Thyroid gland (tissue), 4 donors: ENCODE measurements at places on chromosomes 3 and 15. TPM values are rescaled to one million over a fixed set of nuclear protein-coding genes. Genes with fewer than 3 reads are reported as not detected.

DNA sequence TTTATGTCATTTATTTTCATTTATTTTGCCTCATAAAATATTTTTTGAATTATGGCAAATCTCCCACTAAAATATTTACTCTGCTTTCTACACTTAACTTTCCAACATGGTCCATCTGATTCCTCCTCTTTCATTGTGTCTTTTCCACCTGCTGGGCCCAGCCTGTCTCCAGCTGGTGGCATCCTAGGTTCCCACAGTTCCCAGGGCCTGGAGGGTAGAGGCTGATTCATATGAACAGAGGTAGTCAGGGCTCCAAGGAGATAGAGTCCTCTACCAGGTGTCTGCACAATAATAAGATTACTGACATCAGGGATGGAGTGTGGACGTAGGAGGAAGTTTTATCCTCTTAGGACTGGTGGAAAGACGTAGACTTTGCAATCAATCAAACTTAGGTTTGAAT is 14.3 kb downstream of the ZBTB38 start:
- H3K27me3 ChIP-seq: no peaks in the 10 kb centered on the region
- H3K27ac ChIP-seq: peak overlapping the region; percentile 69
- no peak for DNase-seq
- no peaks in the 10 kb centered on the region for H3K36me3 ChIP-seq
- peaks cover 40% of the 10 kb centered on the region for H3K4me1 ChIP-seq

GRCh38 chr3:71582036-71582611 is 1.4 kb downstream of the FOXP1 start:
- peak; percentile 80 for DNase-seq
- peaks cover 23% of the 10 kb centered on the region for H3K4me1 ChIP-seq
- no peaks in the 10 kb centered on the region for H3K27me3 ChIP-seq

DNA sequence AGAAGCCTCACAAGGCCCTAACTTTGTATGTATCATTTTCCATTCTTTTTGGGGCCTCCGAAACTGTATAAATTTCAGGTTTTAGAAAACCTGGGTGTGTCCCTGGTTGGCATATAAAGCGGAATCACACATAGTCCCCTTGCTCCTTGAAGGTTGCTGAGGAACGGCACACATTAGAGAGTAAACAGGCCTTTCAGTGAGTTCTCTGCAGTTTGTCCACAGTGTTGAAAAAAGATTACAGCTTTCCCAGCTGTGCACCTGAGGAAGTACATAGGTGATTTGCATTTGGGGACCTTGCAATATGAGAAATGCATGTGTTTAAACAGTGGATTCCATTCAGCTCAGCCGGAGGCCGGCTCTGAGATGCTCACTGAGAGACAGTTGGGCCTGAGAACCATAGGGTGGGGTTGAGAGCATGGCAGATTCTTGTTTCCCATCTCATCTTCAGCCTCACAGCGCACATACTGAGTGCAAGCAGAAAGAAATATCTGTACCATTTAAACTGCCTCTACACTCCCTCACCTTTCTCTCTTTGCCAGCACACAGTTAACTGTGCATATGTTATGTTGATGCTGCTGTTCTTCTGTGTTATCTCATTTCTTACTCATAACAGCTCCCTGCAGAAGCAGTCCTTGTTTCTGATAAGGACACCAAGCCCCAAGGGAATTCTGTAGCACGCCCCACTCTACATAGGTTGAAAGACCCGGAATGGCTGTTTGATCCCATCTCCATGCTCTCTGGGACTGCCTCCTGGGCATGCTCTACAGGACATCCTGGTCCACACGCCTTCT is 60.4 kb downstream of the BOC start:
- no peak for DNase-seq
- no peak overlapping the region for H3K4me3 ChIP-seq
- peaks cover 8% of the 10 kb centered on the region for H3K4me1 ChIP-seq
- H3K36me3 ChIP-seq: peaks cover 36% of the 10 kb centered on the region
- H3K27ac ChIP-seq: no peak overlapping the region
- H3K27me3 ChIP-seq: no peaks in the 10 kb centered on the region

GRCh38 chr3:169456900-169457299 is 206.6 kb downstream of the MECOM start:
- DNase-seq: no peak
- H3K27me3 ChIP-seq: no peaks in the 10 kb centered on the region
- no peak overlapping the region for H3K27ac ChIP-seq
- H3K36me3 ChIP-seq: no peaks in the 10 kb centered on the region

DNA sequence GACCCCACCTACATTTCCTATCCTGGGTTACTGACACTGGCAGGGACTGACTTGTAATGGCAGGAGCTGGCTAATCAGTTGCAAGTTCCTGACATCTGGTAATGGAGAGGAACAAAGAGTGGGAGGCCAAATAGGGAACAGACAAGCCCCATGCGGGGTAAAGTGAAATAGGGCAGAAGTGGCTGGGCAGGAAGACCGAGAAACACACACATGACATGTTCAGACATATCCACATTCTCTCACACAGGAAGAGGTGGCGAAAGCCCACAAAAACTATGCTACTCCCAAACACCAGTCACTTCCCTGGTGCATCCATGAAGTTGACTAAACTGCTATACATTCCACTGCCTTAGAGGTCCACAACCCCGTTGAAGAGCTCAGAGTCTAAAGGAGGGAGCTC is 394.1 kb upstream of the TBL1XR1 start:
- no peak overlapping the region for H3K4me3 ChIP-seq
- no peaks in the 10 kb centered on the region for H3K27me3 ChIP-seq
- no peak for DNase-seq
- H3K4me1 ChIP-seq: peaks cover 47% of the 10 kb centered on the region
- H3K36me3 ChIP-seq: no peaks in the 10 kb centered on the region

DNA sequence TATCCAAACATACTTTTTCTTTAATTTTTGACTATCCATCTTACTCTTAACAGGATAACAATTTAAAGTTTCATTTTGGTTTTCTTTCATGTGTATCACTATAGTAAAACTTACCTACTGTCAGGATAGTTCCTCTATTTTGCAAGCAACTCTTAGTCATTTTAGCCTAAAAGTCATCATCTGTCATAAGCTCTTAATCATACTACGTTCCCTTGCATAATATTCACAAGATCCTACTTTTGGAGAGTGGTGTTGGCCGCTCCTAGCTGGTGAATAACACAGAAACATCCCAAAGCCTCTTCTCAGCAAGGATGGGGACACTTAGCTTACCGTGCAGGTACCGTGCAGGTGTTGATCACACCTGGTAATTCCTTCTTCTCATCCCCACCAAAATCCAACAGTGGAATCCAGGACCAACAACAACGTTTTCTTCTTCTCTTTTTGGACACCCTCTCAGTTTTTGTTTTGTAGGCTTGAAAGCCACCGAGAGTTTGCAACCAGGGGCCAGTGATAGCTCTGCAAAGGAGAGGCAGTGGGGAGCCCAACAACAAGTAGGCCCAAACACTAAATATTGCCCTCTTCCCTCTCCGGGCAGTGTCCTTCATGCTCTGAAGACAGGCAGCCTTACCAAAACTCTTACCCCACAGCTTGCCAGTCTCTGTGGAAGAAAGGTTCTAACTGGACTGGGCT is 433 bp downstream of the FILIP1L start:
- H3K4me1 ChIP-seq: no peaks in the 10 kb centered on the region
- H3K27me3 ChIP-seq: no peaks in the 10 kb centered on the region
- no peak overlapping the region for H3K27ac ChIP-seq
- H3K36me3 ChIP-seq: no peaks in the 10 kb centered on the region
- no peak overlapping the region for H3K4me3 ChIP-seq
- DNase-seq: no peak

DNA sequence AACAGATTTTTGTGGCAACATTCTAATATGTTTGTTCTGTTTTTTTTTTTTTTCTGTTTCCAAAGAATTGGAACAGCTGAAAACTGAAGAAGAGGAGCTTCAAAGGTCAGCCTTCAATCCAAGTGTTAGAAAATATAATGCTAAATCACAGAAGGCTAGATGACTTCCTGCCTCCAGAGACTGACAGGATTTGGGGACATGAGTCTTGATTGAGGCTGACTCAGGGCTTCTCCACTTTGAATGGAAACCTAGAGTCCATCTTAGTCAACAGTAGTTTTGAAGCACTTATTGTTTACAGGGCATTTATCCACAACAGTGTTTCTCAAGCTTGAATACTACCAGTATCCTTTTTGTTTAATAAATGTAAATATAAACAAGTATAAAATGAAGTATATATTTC is 44.5 kb upstream of the RAD51 start:
- no peak overlapping the region for H3K27ac ChIP-seq
- H3K4me3 ChIP-seq: no peak overlapping the region
- DNase-seq: no peak
- H3K27me3 ChIP-seq: no peaks in the 10 kb centered on the region

DNA sequence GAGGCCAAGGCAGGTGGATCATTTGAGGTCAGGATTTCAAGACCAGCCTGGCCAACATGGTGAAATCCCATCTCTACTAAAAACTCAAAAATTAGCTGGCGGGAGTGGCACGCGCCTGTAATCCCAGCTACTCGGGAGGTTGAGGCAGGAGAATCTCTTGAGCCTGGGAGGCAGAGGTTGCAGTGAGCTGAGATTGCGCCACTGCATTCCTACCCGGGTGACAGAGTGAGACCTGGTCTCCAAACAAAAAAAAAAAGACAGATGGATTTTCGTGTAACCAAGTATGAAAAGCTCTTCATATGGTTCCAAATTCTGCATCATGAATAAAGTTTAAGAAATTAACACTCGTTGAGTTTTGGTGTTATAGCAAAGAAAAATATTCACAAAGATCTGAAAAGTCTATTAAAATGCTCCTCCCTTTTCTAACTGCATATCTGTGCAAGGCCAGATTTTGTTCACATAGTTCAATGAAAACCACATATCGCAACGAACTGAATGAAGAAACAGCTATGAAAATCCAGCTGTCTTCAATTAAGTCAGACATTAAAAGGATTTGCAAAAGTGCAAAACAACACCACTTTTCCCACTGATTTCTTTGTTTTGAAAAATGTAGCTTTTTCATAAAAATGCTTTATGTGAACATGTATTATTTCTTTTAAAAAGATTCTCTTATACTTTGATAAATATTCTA is 23.8 kb upstream of the FBLN2 start:
- DNase-seq: no peak
- H3K27ac ChIP-seq: no peak overlapping the region

- DNase-seq: no peak
- peaks cover 60% of the 10 kb centered on the region for H3K4me1 ChIP-seq
- peak overlapping the region; percentile 87 for H3K27ac ChIP-seq
- no peak overlapping the region for H3K4me3 ChIP-seq
Measured at GRCh38 chr15:85579957-85580694, 199.7 kb downstream of the AKAP13 start.

The CLSTN2 gene
- total RNA-seq: 9.7 TPM

The IL5RA gene
- total RNA-seq: not detected

The BFSP2 gene
- total RNA-seq: not detected

The SCN5A gene
- total RNA-seq: 0.13 TPM

The OIP5 gene
- total RNA-seq: not detected
